Activated CD8-positive, alpha-beta T cell treated with anti-CD3 and anti-CD28 coated beads for 36 hours (primary cell): ENCODE measurements at places on chromosomes 7 and 10. TPM values are rescaled to one million over a fixed set of nuclear protein-coding genes. Genes with fewer than 3 reads are reported as not detected.

- H3K4me1 ChIP-seq, result peaks cover 15% of the 10 kb centered on the region
- no peaks in the 10 kb centered on the region for H3K27me3 ChIP-seq
- no peak overlapping the region for H3K4me3 ChIP-seq
- no peaks in the 10 kb centered on the region for H3K36me3 ChIP-seq
These were observed 133.1 kb downstream of the CUBN start for GRCh38 chr10:16996530-16996964.

DNA sequence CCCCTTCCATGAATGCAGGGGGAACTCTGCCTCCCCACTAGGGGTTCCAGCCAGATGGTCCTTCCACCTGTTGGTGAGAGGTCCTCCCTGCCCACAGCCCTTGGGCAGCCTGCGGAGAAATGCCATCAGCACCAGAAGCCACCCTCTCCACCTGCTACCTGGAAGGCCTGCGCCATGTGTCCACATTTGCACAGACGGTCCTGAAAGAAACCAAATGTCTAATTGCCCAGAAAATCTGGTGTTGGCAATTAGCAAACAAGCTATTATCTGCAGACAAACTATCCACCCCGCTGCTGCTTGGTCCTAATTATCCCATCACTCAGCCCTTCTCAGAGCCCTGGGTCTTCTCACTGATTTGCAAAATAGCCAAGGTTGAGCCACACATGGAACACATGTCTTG lies 32.3 kb downstream of the HSPA12A start:
- no peak for DNase-seq
- H3K4me3 ChIP-seq, result no peak overlapping the region
- peaks cover 19% of the 10 kb centered on the region for H3K27me3 ChIP-seq
- no peak overlapping the region for H3K27ac ChIP-seq
- no peaks in the 10 kb centered on the region for H3K36me3 ChIP-seq
- no peaks in the 10 kb centered on the region for H3K4me1 ChIP-seq

- H3K4me3 ChIP-seq, result no peak overlapping the region
- DNase-seq, result peak; percentile 91
- peaks cover 40% of the 10 kb centered on the region for H3K4me1 ChIP-seq
- peak overlapping the region; percentile 51 for H3K27ac ChIP-seq
- H3K36me3 ChIP-seq, result peaks cover under 1% of the 10 kb centered on the region
These were observed 70.0 kb downstream of the CAMK1D start for GRCh38 chr10:12419262-12419847.

Gene BTAF1
- total RNA-seq, result 75.3 TPM
